ENCODE measurements at places on chromosomes 5 and 9.

- DNase-seq = no peak
Observed at GRCh38 chr9:112793213-112793810, 42.8 kb downstream of the SNX30 start.

- no peak for DNase-seq
Observed at GRCh38 chr5:2177244-2177643, 294.5 kb upstream of the IRX4 start.

GRCh38 chr5:21893161-21893560, 960.0 kb downstream of the CDH12 start:
- no peak for DNase-seq

- DNase-seq = no peak
Observed at GRCh38 chr5:93874080-93874479, 132.7 kb upstream of the POU5F2 start.

DNA sequence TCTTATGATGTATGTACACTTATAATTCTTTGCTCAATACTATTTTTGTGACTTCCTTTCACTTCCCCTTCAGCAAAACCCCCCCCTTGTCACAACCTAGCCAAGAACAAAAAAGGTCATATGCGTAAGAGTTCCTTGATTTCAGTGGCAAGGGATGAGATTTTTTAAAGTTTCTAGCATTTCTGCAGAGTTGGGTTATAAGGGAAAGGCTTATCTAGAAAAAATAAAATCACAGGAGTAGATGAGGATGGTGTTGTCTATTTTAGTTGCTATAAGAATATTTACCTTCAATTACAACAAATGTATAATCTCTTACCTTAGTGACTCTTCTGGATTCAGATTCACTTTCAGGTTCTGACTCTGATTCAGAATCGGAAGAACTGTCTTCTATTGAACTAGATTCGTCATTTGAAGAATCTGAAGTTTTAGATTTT, 184.6 kb downstream of the AP3B1 start:
- DNase-seq = no peak

- no peak for DNase-seq
Observed at GRCh38 chr9:92342825-92343488, 17.2 kb downstream of the CENPP start.

DNA sequence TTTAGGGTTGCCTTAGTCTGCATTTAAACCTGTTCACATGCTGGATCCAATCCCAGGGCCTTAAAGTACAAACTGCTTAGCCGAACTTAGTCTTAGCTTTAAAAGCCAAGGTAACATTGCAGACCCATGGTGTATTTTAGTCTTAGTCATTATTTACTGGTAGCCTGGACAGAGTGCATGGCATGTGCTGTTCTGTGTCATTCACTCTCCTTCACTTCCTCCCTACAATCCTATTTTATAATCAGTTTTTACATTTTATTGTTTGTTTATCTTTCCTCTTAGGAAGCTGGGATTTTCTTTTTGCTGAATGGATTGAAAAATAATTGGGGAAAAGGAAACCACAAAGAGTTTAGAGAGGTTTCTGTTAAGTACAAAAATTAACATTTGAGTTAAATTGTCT, 29.4 kb upstream of the TAL2 start:
- DNase-seq = no peak

All from fibroblast of skin of left biceps (primary cell).